Activated CD8-positive, alpha-beta T cell treated with anti-CD3 and anti-CD28 coated beads for 36 hours (primary cell): ENCODE measurements at places on chromosomes 6 and 20. TPM values are rescaled to one million over a fixed set of nuclear protein-coding genes. Genes with fewer than 3 reads are reported as not detected.

- DNase-seq, result peak; percentile 92
These were observed 24.8 kb downstream of the C6orf15 start for GRCh38 chr6:31087494-31088089.

- no peak for DNase-seq
These were observed 287.3 kb upstream of the PLN start for GRCh38 chr6:118260833-118261232.

- DNase-seq, result peak; percentile 28
These were observed 1.6 kb upstream of the OLIG3 start for GRCh38 chr6:137495703-137496336.

The FAM209B gene
- 1.0 TPM for total RNA-seq

The LHFPL5 gene
- not detected for total RNA-seq

The ATP9A gene
- 0.58 TPM for total RNA-seq

The RFX6 gene
- total RNA-seq, result not detected
